Activated CD8-positive, alpha-beta T cell treated with anti-CD3 and anti-CD28 coated beads, Interleukin-2, amount 10 ng/mL, durations not matched to agents 7 days and 5 days (primary cell): ENCODE measurements at places on chromosomes 7 and 10. TPM values are rescaled to one million over a fixed set of nuclear protein-coding genes. Genes with fewer than 3 reads are reported as not detected.

DNA sequence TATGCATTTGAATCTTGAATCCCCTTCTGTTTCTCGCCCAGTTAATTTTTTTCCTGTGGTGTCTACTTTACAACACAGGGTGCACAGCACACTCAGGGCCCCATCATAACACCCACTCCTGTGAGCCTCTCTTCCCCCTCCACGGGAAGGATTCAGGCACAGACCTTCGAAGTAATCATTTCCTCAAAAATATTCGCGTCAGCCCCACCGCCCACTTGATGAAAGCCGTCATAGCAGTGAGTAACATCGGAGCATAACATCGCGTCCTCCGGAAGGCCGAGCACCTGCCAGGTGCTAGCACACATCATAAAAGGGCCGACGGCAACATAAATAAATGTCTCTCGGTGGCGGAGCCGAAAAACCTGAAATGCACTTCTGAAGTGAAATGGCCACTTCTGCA lies 201.7 kb upstream of the ADARB2 start:
- no peak for DNase-seq
- H3K27ac ChIP-seq = peak overlapping the region; percentile 51
- H3K4me3 ChIP-seq = peak overlapping the region; percentile 40
- peaks cover 31% of the 10 kb centered on the region for H3K4me1 ChIP-seq
- H3K36me3 ChIP-seq = no peaks in the 10 kb centered on the region

Gene PDE6C
- total RNA-seq = not detected

DNA sequence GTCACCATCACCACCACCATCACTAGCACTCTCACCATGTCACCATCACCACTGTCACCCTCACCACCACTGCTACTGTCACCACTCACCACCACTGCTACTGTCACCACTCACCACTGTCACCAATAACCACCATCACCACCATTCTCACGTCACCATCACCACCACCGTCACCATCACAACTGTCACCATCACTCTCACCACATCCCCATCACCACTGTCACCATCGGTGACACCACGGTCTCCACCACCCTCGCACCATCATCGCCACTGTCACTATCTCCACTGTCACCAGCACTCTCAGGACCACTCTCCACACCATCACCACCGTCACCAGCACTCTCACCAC lies 130.4 kb downstream of the MAD1L1 start:
- no peak overlapping the region for H3K4me3 ChIP-seq
- peaks cover 7% of the 10 kb centered on the region for H3K36me3 ChIP-seq
- DNase-seq = no peak
- peaks cover 49% of the 10 kb centered on the region for H3K4me1 ChIP-seq
- H3K27me3 ChIP-seq = no peaks in the 10 kb centered on the region

DNA sequence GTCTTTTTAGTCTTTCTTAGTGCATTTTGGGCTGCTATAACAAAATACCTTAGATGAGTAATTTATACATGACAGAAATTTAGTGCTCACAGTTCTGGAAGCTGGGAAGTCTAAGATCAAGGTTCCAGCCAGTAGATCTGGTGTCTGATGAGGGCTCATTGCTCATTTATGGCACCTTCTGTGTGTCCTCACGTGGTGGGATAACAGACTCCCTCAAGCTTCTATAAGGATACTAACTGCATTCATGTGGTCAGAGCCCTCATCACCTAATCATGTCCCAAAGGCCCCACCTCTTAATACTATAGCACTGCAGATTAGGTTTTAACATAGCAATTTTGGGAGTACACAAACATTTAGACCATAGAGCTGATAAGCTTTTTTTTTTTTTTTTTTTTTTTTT lies 80.4 kb downstream of the ZNRF2 start:
- no peak for DNase-seq
- H3K4me3 ChIP-seq = no peak overlapping the region
- peaks cover 4% of the 10 kb centered on the region for H3K36me3 ChIP-seq
- no peak overlapping the region for H3K27ac ChIP-seq
- no peaks in the 10 kb centered on the region for H3K27me3 ChIP-seq
- H3K4me1 ChIP-seq = no peaks in the 10 kb centered on the region

DNA sequence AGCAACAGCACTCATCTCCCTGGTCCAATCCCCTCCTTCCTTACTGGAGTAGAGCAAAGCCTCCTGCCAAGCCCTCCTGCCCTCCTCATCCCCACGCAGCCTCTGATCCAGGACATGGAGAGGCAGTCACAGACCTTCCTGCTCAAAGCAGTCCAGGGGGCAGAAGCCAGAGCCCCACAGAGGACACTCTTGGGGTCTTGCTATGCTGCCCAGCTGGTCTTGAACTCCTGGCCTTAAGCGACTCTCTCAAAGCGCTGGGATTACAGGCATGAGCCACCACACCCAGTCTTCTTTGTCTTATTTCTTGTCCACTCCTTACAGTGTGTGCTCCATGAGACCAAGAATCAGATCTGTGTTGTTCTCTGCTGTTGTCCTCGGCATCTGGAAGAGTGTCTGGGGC lies 26.6 kb upstream of the MNX1 start:
- DNase-seq = no peak
- H3K4me3 ChIP-seq = no peak overlapping the region
- H3K4me1 ChIP-seq = peaks cover 4% of the 10 kb centered on the region
- H3K36me3 ChIP-seq = no peaks in the 10 kb centered on the region
- no peak overlapping the region for H3K27ac ChIP-seq
- H3K27me3 ChIP-seq = peaks cover 11% of the 10 kb centered on the region

GRCh38 chr10:86654411-86655172 lies at the start of gene OPN4:
OPN4 (plus strand) TSS chr10:86654547; CDS start chr10:86654784, 237 bp downstream.
- H3K27me3 ChIP-seq = no peaks in the 10 kb centered on the region
- no peak within 1 kb of the TSS for H3K27ac ChIP-seq
- no peak for DNase-seq
- no peaks in the 10 kb centered on the region for H3K4me1 ChIP-seq
- H3K36me3 ChIP-seq = no peaks in the 10 kb centered on the region

Gene TRIL
- not detected for total RNA-seq

GRCh38 chr7:20744954-20745446 lies 41.7 kb downstream of the SP8 start:
- no peaks in the 10 kb centered on the region for H3K27me3 ChIP-seq
- no peak overlapping the region for H3K27ac ChIP-seq
- no peaks in the 10 kb centered on the region for H3K4me1 ChIP-seq
- H3K4me3 ChIP-seq = no peak overlapping the region
- no peak for DNase-seq

- H3K27me3 ChIP-seq = peaks cover 9% of the 10 kb centered on the region
- H3K4me1 ChIP-seq = no peaks in the 10 kb centered on the region
- no peaks in the 10 kb centered on the region for H3K36me3 ChIP-seq
- H3K27ac ChIP-seq = no peak overlapping the region
- no peak overlapping the region for H3K4me3 ChIP-seq
Measured at GRCh38 chr7:99827040-99827778, 604 bp upstream of the CYP3A43 start.

DNA sequence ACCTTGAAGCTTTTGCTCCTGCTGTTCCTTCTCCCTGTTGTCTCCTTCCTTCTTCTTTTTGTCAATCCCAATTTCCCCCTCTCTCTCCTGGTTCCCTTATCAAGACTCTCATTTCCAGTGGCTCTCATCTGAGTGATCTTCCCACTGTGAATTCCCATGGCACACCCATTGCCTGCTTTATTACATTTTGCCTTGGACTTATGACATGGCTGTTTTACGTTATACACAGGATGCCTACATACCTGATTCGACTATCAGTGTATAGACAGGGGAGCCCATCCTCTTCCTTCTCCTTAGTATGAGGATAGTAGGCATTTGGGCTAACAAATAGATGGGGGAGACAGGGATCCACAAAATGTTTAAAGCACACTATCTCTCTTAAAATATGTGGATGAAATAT lies 39.9 kb upstream of the EFCAB10 start:
- H3K4me1 ChIP-seq = no peaks in the 10 kb centered on the region
- no peak for DNase-seq

Gene GTPBP10
- total RNA-seq = 22.5 TPM

Gene LIPK
- not detected for total RNA-seq

DNA sequence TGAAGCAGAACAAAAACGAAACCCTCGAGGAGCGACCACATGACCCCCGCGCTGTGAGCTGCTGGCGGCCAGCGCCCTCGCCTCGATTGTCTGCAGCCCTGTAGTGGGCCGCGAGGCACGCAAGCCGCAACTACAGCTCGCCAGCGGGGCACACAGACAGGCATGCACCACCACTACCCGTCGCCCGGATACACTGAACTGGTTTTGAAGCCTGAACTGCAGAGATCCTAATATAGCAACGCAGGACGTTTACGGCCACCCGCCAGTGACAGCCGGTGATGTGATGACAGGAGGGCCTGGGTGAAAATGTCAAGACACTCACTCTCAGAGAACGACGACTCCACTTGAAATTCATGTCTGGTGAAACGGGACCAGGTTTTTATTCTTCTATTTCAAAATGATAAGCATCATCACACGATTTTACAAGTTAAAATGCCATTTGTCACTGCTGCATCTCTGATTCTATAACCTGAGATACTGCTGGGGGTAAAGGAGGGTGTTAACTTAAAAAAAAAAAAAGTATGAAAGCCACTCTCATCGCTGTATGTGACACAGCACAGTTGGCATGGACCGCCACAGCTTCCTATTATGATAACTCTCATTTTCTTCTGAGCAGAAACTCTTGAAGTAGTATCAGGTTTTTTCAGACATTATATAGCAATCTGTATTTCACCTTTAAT lies 120.3 kb upstream of the DIP2C start:
- no peaks in the 10 kb centered on the region for H3K27me3 ChIP-seq
- H3K36me3 ChIP-seq = peaks cover 58% of the 10 kb centered on the region
- H3K4me3 ChIP-seq = no peak overlapping the region
- peaks cover 14% of the 10 kb centered on the region for H3K4me1 ChIP-seq

DNA sequence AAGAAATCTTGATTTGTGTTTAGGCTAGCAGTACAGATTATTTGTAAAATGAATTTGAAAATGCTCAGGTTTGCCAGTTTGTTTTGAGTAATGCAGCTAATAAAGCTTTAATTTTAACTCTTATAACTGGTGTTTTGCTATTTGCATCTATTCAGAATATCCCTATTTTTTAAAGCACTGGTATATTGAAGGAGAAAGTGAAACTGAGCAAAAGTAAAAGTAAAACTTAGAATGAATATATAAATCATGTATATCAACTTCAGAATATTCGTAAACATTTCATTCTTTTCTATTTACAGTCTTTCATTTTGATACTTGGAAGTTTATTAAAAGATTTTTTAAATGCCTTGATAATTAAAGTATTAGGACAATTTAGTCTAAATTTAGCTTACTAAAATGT lies 26.2 kb downstream of the TASOR2 start:
- peaks cover 43% of the 10 kb centered on the region for H3K4me1 ChIP-seq
- H3K27me3 ChIP-seq = no peaks in the 10 kb centered on the region
- H3K36me3 ChIP-seq = peaks cover 10% of the 10 kb centered on the region

Gene NKX1-2
- total RNA-seq = not detected

- H3K4me1 ChIP-seq = no peaks in the 10 kb centered on the region
- no peaks in the 10 kb centered on the region for H3K27me3 ChIP-seq
- no peak for DNase-seq
Measured at GRCh38 chr10:52064084-52064845, 249.8 kb upstream of the DKK1 start.

DNA sequence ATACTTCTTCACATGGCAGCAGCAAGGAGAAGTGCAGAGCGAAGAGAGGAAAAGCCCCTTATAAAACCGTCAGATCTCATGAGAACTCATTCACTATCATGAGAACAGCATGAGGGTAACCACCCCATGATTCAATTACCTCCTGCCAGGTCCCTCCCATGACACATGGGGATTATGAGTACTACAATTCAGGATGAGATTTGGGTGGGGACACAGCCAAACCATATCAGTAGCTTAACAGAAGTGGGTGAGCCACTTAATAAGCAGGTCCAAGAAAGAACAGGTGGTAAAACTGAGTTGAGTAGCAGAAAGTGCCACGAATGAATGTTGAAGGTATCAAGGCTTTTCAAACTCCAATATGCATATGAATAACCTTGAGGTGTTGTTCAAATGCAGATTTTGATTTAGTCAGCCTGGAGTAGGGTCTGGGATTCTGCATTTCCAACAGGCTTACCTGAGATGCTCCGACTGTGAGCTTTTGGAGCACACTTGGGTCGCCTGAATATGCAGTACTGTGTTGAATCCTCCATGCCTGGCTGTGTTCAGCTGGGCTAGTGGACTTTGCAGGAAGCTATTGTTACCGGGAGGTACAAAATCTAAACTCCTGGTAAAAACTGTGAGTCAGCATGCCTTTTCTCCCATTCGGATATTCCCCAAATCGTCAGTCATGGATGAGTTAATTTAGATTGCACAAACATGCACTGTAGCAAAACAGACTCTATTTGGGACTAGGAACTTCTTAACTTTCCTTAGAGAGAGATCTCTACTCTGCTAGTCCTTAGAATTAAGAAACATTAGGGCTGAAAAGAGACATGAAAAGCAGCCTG lies 69.0 kb upstream of the PRKCQ start:
- H3K36me3 ChIP-seq = no peaks in the 10 kb centered on the region
- H3K4me3 ChIP-seq = no peak overlapping the region
- peaks cover 42% of the 10 kb centered on the region for H3K4me1 ChIP-seq

Gene RNF32
- 2.2 TPM for total RNA-seq

DNA sequence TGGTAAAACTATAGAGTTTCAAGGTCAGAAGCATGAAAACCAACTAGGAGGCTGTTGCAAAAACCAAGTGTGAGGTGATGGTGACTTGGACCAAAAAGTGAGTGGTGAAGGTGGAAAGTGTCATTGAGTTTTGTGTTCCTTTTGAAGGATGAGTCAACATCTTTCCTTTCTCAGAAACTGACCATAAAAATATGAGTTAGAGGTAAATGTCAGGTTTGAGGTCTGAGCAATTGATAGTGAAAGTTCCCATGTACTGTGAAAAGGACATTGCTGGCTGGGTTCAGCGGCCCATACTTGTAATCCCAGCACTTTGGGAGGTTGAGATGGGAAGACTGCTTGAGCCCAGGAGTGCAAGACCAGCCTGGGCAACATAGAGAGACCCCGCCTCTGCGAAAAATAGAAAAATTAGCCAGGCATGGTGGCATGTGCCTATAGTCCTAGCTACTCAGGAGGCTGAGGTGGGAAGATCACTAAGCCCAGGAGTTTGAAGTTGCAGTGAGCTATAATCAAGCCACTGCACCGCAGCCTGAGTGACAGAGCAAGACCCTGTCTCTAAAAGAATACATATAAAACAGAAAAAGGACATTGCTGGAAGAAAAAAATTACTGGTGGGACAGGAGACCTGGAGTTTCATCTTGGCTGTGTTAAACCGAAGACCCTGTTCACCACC lies 89.3 kb upstream of the ARID5B start:
- H3K4me3 ChIP-seq = no peak overlapping the region
- no peak for DNase-seq
- H3K27ac ChIP-seq = no peak overlapping the region
- H3K4me1 ChIP-seq = peaks cover 11% of the 10 kb centered on the region
- H3K36me3 ChIP-seq = no peaks in the 10 kb centered on the region

Gene CEP41
- 27.6 TPM for total RNA-seq

Gene C10orf67
- not detected for total RNA-seq

DNA sequence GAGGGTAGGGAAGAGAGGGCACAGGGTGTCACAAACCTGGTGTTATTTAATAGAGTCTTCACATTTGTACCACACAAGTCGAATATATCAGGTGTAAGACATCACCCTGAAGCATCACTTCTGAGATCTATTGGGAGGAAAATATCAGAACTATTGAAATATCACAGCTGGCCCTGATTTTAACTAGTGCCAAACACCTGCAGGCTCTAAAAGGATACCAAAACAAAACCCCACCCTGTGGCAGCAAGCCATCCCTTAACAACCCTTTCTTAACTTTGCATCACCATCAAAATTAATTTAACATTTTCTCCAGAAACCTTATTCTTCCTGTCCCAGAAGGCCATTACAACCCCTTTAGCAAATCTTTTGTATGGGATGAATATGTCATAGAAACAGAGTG lies 365.4 kb downstream of the SUGCT start:
- H3K27me3 ChIP-seq = peaks cover 4% of the 10 kb centered on the region
- H3K4me3 ChIP-seq = no peak overlapping the region
- DNase-seq = no peak
- no peak overlapping the region for H3K27ac ChIP-seq
- peaks cover 1% of the 10 kb centered on the region for H3K4me1 ChIP-seq

Gene FMC1
- total RNA-seq = 6.7 TPM

Gene INMT
- total RNA-seq = not detected
